IPS-NIHi11 (cell line): ENCODE measurements at places on chromosomes 11 and 22.

DNA sequence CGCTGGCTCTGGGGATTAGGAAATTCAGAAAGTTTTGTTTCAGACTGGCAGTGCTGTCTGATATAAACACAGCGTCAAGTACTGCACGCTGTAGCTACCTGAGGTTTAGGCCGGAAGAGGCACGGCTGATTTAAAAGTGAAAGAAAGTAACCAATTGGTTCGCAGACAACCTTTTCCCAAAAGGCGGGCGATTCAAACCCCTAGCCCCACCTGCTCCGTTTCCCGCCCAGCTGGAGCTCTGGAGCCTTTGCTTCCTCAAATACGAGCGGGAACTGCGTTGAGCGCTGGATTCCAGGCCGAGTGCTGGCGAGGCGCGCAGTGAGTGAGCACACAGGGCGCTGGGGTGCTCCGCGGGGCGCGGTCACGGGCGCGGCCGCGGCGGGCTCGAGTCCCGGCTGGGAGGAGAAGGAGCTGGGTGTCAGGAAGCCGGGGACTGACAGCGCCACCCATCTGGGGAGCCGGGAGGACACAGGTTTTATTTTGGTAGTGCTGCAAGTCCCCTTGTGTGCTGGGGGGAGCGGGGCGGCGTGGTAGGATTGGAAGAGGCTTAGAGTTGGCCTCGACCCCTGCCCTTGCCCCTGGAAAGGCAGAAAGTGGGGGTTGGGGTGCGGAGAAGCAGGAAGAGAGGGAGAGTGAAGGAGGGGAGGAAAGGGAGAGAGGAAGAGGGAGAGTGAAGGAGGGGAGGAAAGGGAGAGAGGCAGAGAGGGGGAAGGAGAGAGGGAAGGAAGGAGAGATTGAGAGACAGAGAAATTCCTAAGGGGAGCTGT, 2.1 kb downstream of the FAM111A start:
- peak; percentile 72 for DNase-seq

- no peak for DNase-seq
Measured at GRCh38 chr11:94447149-94447548, 45.9 kb upstream of the GPR83 start.

DNA sequence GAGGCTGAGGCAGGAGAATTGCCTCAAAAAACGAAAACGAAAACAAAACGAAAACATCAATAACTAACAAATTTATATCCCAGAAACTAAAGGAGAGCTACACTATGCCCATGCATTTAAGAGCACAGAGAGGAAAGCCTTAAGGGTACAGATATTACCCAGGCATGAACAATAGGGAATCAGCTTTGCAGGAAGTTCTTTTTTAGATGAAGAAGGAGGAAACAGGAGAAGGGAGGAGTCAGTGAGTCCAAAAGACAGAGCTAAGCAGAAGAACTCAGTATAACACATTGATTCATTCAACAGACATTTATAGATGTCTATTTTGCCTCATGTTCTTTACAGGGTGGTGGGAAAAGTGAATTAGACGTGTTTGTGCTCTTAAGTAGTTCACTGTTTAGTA, 8.3 kb downstream of the MRPL17 start:
- no peak for DNase-seq

GRCh38 chr11:856397-856796, 13.7 kb downstream of the TSPAN4 start:
- DNase-seq: no peak
